ENCODE measurements at places on chromosomes 13 and 19.

- no peak for DNase-seq
Measured at GRCh38 chr13:92590503-92590908, 636.1 kb upstream of the GPC6 start.

DNA sequence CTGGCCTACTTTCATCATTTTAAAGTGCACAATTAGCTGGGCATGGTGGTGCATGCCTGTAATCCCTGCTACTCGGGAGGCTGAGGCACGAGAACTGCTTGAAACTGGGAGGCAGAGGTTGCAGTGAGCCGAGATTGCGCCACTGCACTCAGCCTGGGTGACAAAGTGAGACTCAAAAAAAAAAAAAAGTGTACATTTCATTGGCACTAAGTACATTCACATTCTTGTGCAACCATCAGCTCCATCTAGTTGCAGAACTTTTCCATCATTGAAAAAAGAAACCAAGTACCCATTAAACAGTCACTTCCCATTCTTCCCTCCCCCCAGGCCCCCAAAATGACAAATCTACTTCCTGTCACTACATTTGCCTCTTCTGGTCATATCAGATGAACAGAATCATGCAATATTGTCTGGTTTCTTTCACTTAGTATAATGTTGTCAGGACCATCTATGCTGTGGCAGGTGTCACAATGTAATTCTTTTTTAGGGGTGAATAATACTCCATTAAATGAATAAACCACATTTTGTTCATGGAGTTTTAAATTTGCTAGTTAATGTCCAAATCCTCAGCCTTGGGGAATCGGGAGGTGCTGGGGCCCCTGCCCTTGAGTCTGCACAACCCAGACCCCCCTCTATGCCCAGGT, 7.4 kb upstream of the SIGLEC11 start:
- DNase-seq, result no peak

DNA sequence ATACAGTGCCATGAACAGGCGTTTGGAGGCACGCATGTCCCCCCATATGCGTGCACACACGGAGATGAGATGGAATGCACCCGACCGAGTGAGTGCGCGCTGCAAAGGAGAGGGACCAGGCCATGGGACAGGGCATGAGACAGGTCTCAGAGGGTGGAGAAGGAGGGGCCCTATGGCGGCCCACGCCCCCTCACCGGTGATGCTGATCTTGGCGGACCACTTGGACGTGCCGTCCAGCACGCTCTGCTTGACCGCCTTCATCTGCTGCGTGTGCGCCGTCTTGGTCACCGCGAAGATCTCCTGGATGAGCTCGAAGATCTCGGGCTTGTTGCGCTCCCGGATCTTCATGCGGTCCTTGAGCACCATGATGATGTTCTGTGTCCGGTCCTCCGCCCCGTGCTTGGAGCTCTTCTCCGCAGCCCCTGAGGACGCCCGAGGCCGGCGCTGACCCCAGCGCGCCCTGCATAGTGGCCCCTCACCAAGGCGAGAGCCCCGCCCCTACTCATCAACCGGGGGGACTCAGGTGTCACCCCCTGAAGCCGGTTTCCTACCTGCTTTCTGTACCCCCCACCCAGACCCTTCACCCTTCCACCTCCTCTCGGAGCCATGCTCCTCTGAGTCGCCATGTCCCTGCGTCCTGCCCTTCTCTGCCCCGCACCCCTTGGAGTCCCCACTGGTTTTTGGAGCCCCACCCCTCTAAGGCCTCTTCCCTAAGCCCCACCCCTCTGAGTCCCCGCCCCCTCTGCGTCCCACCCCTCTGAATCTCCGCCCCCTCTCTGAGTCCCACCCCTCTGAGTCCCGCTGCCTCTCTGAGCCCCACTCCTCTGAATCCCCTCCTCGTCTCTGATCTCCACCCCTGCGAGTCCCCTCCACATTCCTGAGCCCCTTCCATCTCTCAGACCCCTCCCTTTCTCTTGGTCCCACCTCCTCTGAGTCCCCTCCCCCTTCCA, 40.8 kb downstream of the UNC13A start:
- no peak for DNase-seq

DNA sequence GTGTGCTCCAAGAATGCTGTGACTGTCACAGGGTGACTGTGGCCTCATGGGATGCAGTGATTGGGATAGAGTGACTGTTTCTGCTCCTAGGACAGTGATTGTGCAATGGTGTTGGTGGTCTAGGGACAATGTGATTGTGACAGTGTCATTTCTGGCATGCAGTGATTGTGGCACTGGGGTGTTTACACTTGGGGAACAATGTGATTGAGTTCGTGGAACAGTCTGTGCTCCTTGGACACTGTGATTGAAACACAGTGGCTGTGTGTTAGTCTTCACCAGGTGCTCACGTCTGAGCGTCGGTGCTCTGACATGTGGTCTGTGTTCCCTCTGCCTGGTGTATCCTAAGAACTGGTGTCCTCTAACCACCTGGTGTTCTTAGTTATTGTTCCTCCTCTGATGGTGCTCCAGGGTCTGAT, 1.7 kb downstream of the PDE4A start:
- DNase-seq, result no peak

DNA sequence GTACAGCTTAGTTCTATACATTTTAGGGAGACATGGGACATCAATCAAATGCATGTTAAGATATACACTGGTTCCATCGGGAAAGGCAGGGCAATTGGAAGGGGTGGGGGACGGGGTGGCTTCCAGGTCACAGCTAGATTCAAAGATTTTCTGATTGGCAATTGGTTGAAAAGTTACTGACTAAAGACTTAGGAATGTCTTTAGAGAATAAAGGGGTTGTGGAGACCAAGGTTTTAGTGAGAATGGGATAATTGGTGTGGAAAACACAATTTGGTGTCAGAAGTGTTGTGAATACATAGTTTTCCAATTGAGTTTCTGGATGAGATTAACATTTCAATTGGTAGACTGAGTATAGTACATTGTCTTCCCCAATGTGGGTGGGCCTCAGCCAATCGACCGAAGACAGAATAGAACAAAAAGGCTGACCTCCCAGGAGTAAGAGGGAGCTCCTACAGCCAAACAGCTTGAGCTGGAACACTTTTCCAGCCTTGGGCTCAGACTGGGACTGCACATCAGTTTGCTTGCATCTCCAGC, 988 bp upstream of the CCDC169 start:
- DNase-seq, result no peak

GRCh38 chr13:25429466-25429865, 57.7 kb downstream of the ATP8A2 start:
- DNase-seq, result no peak

- DNase-seq, result no peak
Measured at GRCh38 chr13:87769445-87769844, 98.3 kb downstream of the SLITRK5 start.

DNA sequence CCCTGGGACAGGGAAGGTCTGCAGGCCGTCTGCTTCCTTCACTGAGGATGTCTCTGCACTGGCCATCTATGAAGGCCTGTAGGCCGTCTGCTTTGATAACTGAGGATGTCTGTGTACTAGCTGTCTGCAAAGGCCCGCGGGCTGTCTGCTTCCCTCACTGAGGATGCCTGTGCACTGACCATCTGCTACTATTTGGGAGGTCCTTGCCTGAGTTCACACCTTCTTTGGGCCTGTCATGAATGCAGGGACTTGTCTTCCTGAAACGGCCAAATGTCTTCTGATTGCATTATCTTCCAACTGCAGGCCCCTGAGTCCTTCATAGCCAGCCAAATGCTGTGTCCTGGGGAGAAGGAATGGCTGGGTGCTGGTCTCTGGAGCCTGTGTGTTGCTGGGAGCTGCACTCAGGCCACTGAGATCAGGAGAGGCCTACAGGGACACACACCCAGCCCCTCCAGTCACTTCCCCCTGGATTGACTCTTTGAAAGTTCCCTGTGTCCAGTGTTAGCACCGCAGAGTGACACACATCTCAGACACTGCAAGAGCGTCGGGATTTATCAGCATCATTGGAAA, 72.9 kb downstream of the TEX29 start:
- DNase-seq, result no peak

DNA sequence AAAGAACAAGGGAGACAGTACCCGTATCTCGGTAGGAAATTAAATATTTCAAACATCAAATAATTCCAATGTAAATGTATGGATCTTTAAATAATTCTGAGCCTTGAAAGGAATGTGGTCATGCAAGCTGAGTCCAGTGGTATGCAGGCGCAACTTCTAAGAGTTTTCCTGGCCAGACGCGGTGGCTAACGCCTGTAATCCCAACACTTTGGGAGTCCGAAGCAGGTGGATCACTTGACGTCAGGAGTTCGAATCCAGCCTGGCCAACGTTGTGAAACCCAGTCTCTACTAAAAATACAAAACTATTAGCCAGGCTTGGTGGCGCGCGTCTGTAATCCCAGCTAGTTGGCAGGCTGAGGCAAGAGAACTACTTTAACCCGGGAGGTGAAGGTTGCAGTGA, 1.1 kb upstream of the ZNF845 start:
- DNase-seq, result no peak

Measured in activated CD4-positive, alpha-beta T cell treated with anti-CD3 and anti-CD28 coated beads, Interleukin-2, amount 50 U/mL, for 1 hour (primary cell).